ENCODE measurements at places on chromosomes 11 and 22. TPM values are rescaled to one million over a fixed set of nuclear protein-coding genes. Genes with fewer than 3 reads are reported as not detected.
A peak's percentile ranks its signal among the peaks of the same experiment; 100 is the strongest.

GRCh38 chr22:40487663-40488249 lies 117.4 kb downstream of the SGSM3 start:
- no peak for DNase-seq

DNA sequence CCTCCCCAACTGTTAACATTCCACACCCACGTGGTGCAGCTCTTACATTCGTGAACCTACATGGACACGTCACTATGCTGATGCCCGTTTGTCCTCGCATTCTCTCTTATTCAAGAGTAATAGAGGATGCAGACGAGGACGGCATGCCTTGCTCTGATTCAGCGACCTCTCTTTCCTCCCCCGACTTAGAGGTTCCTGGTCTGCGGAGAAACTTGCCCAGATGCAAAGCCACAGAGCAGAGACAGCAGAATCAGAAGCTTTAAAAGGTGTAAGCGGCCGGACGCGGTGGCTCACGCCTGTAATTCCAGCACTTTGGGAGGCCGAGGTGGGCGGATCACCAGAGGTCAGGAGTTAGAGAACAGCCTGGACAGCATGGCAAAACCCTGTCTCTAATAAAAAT lies 288.0 kb downstream of the NTM start:
- no peak for DNase-seq

DNA sequence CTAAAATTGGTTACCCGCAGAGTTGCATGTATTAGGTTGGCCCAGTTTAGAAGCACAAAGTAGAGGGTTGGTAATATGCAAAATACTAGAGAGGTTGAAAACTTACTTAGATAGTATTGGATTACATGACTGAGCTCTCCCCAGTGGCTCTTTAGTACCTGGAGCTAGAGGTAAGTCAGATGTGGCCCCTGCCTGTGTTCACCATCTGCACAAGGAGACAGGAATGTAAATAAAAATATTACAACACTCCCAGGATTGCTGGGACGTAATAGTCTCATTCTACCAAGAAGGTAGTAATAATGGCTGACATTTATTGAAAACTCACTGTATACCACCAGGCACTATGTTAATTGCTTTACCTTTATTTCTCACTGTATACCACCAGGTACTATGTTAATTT lies 129.6 kb downstream of the SLC17A6 start:
- DNase-seq = no peak

DNA sequence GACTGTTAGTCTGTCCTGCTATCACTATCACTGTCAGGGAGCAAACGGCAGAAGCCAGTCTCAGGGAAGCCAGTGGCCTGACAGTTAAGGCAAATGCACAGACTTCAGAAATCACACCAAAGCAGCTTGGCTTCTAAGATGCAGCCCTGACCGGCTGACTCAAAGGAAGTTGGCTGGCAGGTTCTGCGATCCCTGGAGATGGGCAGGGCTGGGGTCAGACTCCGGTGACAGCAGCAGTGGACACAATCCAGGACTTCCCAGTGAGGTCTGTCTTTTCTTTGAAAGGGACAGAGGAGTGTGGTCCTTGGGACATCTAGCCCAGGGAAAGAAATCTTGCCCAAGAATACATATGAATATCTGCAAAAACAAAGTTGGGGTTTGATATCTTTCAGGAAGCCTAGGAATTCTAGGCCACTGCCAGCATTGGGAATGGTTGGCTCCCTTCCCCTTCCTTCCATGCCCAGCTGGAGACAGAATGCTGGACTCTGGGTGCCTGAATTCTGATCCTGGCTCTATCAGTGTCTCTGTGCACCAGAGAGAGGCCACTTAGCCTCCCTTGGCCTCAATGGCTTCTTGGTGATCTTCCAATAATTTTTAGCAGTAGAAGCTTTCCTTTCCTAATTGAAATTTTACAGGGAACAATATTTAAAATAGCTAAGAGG lies 108.9 kb downstream of the KIRREL3 start:
- DNase-seq = no peak

GRCh38 chr11:34124885-34125668 lies 19.6 kb downstream of the NAT10 start:
- no peak for DNase-seq

- DNase-seq = peak; percentile 46
Observed at GRCh38 chr11:77127235-77127911, 673 bp upstream of the MYO7A start.

Gene OR8A1
- not detected for total RNA-seq

Gene KCNK4
- total RNA-seq = 0.58 TPM

DNA sequence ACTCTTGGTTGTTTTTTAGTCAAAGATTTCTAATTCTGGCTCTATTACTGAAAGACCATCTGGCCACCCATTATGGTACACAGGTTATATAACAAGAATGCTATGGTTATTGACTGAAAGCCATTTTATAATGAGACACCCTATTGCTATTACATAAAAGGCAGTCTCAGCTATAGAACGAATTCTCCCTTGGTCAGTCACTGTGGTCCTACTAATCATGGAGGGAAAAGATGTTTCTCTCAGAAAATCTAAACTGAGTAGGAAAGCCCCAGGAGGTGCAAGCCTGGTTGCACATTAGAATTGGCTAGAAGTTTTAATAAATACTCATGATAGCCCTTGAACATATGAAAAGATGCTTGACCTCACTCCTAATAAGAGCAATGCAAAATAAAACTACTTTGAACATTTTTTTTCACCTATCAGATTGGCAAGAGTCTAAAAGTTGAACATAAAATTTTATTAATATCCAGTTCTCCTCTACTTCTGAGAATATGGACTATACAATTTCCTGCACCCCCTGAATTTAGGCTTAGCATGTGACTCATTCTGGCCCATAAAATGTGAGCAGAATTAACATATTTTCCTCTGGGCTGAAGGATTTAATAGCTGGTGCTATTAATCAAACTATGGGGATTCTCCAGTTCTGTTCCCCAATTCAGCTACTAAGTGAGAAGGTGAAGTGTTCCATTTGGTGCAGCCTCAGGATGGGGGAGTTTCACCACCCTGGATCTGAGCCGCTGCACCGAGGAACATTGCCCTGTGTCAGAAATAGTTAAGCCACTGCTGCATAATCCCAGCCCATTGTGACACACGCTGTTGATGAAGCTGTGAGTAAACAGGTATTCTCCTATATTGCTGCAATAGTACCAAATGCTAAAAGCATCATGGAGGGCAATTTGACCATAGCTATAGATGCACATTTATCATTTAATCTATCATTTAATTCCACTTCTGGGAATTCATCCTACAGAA lies 11.5 kb upstream of the CRKL start:
- no peak for DNase-seq

DNA sequence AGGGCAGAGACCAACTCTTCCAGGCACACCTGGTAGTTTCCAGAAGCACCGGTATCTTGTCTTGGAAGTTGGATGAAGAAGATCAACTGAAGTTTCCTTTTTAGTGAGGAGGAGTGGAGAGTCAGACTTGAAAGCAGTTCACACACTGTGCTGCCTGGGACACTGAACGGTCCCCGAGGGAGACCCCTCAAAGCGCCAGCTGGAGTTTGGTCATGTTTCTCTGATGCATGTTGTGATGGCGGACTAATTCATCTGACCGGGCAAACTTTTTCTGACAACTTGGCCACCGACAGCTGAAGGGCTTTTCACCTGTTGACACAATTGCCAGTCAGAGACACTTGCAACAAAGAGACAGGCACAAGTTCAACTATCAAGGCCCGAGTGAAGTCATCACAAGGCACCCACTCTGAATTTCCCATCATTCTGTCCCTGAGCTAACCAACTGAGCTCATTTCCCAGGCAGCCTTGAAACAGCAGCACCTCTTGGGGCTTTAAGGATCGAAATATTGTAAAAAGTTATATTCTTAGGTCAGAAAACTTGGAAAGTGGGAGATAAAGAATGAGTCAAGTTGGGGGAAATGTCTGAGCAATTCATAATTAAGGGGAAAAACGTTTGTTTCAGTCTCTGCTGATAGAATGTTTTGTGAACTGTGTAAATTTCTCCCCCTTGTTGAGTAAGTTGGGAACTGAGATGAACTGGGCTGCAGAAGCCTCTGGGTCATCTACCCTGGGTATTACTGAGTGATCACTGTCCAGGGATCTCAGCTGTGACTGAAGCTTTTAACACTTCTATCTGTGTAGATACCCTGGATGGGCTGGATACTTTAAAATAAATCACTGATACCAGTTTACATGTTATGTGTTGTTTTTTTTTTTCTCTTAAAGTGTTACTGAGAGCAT lies 46.2 kb downstream of the WT1 start:
- DNase-seq = no peak

DNA sequence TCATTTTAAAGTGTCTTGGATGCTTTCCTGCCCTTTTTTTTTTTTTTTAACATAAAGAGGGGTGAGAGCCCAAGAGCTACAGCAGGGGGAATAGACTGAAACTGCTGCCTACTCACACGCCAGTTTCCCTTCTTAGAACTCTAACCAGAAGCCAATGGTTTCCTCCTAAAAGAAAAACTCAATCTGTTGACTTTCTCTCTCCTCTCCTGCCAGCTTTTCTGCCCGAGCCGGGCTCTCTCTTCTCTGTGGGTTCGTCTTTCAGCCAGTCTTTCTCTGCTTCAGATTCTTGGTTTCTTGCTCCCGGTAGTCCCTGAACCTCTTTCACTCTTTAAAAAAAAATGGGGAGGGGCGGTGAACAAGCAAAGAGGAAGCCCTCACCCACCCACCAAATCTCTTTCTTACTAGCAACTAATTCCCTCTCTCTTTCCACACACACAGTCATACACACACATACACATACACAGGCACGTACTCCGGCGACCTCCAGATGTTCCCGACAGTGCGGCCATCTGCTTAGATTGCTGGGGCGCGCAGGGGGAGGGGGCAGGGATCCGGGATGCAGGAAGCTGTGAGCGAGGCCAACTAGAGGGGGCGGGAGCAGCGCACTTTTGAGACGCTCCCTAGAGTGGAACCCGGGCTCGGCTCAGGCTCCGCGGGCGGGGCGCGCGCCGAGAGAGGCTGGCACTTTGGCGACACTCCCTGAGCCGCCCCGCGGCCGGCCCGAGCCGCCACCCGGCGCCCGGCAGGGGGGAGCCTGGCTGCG lies 444 bp upstream of the TSKU start:
- DNase-seq = peak; percentile 79

DNA sequence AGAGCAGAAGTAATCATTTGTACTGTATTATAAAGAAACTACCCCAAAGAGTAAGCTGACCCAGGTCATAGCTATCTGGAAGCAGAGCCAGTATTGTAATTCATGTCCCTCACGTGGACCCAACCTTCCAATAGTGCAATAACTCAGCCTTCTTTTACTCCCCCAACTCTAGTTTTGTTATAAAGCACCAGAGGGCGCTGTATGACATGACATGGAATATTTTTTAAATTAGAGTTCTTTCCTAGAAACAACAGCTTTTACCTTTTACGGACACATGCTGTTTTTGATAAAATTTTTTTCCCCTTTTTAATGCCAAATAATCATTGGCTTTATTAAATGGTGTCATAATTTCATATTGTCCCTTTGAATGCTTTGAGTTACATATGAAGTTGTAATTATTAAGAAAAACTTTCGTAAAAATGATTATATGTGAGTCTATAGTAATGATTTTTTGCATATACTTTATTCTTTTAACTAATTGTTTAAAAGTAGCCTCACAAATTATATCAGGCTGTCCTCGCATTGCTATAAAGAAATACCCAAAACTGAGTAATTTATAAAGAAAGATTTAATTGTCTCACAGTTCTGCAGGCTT lies 76.9 kb downstream of the DKK3 start:
- DNase-seq = no peak

- no peak for DNase-seq
Observed at GRCh38 chr22:32005453-32005852, 37.6 kb upstream of the SLC5A1 start.

Data from mesothelial cell of epicardium (in vitro differentiated cells).